ENCODE measurements at places on chromosomes 11 and 22. TPM values are rescaled to one million over a fixed set of nuclear protein-coding genes. Genes with fewer than 3 reads are reported as not detected.

DNA sequence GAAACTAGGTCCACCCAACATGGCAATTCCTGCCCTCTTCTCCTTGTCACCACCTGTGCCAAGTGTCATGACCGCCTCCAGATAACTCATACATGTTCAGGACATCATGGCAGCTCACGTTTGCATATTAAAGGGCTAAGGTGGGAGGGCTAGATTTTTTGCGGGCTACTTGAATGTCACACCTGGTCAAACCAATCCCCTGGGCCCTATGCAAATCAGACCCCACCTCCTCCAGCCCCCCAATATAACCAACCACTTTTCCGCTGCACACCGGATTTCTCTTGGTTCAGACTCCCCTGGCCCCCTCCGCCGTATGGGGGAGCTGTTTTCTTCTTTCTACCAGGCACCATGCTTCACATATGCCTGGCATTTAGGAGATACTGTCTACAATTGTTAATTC, 12.6 kb downstream of the UPB1 start:
- DNase-seq: no peak
- H3K4me3 ChIP-seq: no peak overlapping the region
- H3K27me3 ChIP-seq: peaks cover 10% of the 10 kb centered on the region
- H3K4me1 ChIP-seq: peaks cover 23% of the 10 kb centered on the region

DNA sequence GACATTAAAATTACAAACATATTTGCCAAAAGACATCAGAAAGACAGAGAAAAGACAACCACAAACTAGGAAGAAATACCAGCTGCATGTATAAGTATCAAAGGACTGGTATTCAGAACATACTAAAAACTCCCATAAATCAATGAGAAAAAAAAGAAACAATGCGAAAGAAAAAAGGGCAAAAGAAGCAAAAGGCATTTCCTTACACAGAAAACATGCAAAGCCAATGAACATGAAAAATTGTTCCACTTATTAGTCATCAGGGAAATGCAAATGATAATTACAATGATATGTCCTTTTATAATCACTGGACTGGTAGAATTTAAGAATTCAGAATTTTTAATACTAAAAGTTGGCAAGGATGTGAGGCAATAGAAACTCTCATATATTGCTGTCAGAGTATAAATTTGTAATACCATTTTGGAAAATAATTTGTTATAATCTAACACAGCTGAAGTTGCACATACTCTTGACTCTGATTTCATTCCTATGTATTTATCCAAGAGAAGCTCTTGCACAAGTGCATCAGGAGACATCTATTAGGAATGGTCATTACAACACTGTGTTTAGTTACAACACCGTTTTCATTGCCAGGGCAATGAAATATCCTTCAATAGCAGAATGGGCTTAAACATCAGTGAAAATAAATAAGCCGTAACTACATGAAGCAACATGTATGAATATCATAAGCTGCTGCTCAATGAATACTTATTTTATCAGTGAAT, 279.7 kb downstream of the SWAP70 start:
- no peak overlapping the region for H3K27ac ChIP-seq
- no peaks in the 10 kb centered on the region for H3K27me3 ChIP-seq
- no peak overlapping the region for H3K4me3 ChIP-seq
- no peak for DNase-seq
- no peaks in the 10 kb centered on the region for H3K4me1 ChIP-seq
- no peaks in the 10 kb centered on the region for H3K36me3 ChIP-seq

- no peak for DNase-seq
- H3K4me1 ChIP-seq: no peaks in the 10 kb centered on the region
- no peaks in the 10 kb centered on the region for H3K36me3 ChIP-seq
- H3K27ac ChIP-seq: no peak overlapping the region
These were observed 37.4 kb downstream of the FBLN1 start for GRCh38 chr22:45540122-45540521.

The SCUBE2 gene
- total RNA-seq: 0.55 TPM

DNA sequence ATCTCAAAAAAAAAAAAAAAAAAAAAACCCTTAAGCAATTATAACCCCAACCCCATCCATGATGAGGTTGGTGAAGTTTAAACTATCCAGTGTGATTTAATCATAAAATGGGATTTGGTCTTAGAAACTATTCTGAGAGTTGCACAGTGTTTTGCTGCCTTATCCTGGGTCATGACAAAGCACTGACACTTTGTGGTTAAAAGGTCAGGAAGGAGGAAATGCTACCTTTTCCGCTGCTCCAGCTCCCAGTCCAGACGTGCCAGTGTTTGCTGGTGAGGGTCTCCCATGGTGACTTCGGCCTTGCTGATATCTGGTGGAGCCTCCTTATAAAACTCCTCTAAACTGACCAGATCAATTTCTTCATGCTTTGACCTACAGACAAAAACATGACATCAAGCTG, 14.5 kb downstream of the THOC5 start:
- H3K4me3 ChIP-seq: no peak overlapping the region
- no peak for DNase-seq
- peaks cover 2% of the 10 kb centered on the region for H3K4me1 ChIP-seq
- no peaks in the 10 kb centered on the region for H3K27me3 ChIP-seq
- peaks cover 54% of the 10 kb centered on the region for H3K36me3 ChIP-seq
- no peak overlapping the region for H3K27ac ChIP-seq
